ENCODE measurements at places on chromosomes 1 and 21.

- DNase-seq = no peak
Observed at GRCh38 chr1:165329104-165329503, 27.4 kb downstream of the LMX1A start.

DNA sequence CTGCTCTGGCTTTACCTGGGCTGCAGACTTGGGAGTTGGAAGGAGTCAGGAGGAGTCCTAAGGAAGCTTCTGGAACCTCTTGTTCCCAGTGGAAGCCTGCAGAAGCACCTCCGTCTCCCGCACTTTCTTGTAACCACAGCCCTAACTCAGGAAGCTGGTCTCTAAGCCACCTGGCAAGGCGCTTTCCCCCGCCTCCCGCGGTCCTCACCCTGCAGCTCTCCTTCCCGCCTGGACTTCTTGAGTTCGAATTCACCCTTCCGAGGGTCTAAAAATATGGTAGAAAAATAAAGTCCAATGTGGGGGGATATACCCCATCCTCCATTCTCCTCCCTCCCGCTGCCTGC is 15.1 kb downstream of the PAX7 start:
- DNase-seq = no peak

GRCh38 chr1:54987427-54987826 is 7.0 kb downstream of the TMEM61 start:
- DNase-seq = no peak

- DNase-seq = no peak
Observed at GRCh38 chr1:12458571-12458970, 159.4 kb downstream of the DHRS3 start.

GRCh38 chr1:36178471-36179219 is 22.7 kb downstream of the MAP7D1 start:
- DNase-seq = peak; percentile 88

GRCh38 chr21:28936036-28936435 is 56.6 kb downstream of the LTN1 start:
- DNase-seq = no peak

DNA sequence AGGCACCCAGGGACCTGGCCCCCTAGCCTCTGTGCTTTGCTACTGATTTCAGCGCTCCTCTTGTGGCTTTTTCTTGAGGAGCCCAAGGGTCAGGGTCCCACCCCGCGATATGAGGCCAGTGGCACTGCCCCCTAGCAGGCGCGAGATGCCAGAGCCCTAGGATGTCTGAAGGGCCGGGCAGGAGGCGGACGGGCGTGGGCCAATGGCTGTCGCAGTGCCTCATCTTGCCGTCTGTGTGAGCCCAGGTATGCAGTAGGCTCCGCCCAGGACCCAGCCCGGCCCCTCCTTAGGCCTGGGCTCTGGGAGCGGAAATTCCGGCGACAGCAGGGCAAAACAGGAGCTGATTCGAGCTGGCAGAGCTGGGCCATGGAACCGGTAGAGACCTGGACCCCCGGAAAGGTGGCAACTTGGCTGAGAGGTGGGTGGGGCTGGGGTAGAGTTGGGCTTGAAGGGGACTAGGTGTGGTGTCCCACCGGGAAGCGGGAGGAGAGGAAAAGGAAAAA is at the start of gene CNKSR1:
Gene CNKSR1 (plus strand): TSS at position 310 of the 503 bp plus-strand sequence. CDS start 57 bp downstream, at position 367.
- peak; percentile 93 for DNase-seq

GRCh38 chr1:6440198-6441126 is 15.9 kb downstream of the ESPN start:
- DNase-seq = peak; percentile 66

DNA sequence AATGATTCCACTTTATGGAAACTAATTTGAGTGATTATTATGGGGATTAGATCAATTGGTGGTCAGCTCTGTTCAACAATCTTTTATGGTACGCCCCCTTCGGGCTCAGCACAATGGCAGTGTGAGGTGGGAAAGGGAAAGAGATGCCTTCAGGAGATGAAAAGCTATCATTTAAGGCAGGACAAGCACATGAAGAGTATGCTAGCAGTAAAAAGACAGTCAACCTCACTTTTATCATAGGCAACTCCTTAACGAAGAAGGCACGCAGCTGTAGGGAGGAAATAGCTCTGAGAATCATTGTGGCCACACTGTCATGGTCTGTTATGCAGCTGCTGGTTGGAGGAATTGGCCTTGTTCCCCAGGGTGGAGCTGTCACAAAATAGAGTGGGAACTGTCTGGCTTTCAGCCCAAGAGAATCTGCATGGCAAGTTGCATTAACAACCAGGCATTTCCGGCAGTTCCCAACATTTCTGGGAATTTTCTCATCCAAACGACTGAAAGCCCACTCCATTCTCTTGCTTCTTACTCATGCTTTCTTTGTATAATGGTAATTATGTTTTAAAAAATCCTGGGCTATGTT is 54.4 kb upstream of the BCL10 start:
- DNase-seq = peak; percentile 20

- no peak for DNase-seq
Observed at GRCh38 chr1:196462086-196462485, 146.2 kb downstream of the KCNT2 start.

DNA sequence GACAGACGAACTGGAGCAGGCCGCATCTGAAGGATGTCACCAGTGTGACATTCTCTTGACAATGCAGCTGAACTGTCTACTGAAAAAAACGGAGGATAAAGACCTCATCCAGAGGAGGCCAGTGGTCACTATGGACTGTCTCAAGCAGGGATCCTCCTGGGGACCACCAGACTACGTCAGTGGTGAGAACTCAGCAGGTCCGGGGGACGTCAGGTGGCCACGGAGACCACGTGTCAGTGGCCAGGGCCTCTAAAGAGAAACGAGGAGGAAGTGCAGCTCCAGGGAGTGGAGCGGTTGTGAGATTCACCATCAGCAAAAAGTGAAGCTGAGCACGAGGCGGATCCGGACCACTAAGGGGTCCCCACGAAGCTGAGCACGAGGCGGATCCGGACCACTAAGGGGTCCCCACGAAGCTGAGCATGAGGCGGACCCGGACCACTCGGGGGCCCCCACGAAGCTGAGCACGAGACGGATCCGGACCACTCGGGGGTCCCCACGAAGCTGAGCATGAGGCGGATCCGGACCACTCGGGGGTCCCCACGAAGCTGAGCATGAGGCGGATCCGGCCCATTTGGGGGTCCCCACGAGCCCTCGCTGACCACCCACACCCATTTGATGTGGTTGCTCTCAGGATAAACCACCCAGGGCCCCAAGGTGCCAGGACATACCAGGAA is 13.5 kb upstream of the TMEM240 start:
- DNase-seq = no peak

- DNase-seq = no peak
Observed at GRCh38 chr1:61124696-61125095, 42.3 kb downstream of the NFIA start.

DNA sequence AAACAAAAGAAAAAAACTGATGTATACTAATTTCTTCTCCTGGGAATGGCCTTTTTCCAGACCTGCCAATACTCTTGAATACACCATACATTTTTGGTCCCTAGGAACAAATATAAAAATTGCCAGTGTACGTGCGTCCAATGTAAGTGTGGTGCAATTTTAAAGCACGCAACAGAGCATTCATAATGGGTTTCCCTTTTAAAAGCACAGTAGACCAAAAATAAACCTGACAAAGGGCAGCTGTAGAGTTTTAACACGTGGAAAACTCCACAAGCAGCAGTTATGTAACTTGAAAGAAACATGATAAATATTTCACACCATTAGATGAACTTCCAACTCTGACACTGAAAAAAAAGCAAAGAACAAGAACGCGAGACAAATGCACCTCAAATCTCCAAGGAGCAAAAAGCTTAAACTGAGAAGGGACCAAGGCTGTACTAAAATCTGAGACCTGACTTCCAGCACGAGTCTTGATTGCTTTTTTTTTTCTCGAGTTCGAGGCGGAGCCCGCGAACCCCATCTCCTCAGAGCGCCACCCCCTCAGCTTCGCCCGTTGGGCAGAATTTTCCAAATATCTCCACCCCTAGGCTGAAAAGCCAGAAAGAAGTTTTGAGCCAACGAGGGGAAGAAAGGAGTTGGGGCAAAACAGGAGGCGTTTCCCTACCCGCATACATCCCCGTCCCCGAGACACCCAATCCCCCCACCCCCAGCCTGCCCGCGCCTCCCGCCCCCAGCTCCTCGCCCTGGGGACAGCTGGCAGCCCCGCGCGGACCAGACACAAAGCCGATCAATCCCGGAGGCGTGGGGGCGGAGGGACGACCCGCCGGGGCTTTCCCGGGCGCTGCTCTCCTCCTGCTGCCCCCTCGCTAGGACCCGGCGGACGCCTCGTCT is at the start of gene JAM2:
Gene JAM2 (plus strand): TSS at position 599 of the 891 bp plus-strand sequence. CDS start 564 bp downstream, outside the sequence.
- DNase-seq = peak; percentile 11

All from body of pancreas (tissue), 4 donors.